ENCODE measurements at places on chromosomes 16 and 17.

DNA sequence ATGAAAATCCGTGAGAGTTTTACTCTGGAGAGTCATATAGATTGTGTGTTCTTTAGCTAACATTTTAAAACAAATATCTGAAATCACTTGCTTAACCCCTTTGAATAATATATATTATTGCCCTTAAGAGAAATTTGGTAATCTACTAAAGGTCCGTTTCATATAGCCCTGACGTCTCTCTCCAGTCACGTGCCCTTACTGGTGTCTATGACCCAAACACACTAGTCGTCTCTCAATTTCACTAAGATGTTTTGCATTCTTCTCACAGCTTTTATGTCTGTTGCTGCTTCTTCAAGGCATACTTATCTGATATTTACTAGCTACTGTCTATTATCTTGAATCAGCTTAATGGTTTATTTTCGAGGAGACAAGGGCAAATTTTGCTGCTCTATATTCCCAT, 409.9 kb downstream of the KCNJ18 start:
- DNase-seq: no peak

- DNase-seq: no peak
These were observed 7.3 kb downstream of the ABI3 start for GRCh38 chr17:49217651-49218413.

DNA sequence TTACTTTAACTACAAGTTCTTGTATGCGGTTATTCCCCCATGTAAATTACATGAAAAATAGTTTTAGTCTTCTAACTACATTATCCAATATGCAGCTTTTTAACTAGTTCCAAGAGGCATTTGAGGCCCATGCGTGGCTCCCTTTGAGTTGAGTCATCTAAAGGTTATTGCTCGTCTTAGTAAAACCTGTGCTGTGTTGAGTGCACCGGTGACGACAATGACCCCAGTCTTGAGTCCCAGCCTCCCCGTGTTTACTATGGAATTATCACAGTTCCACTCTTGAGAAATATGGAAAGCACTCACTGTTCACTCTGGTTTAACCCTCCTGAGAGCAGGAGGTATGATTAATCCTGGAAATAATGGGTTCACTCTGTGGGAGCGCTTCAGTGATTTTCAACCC, 119.2 kb downstream of the PITPNC1 start:
- no peak for DNase-seq

- DNase-seq: no peak
These were observed 111.8 kb upstream of the LHX1 start for GRCh38 chr17:36825521-36825920.

GRCh38 chr17:4859816-4860625, 26.9 kb downstream of the MINK1 start:
- no peak for DNase-seq

DNA sequence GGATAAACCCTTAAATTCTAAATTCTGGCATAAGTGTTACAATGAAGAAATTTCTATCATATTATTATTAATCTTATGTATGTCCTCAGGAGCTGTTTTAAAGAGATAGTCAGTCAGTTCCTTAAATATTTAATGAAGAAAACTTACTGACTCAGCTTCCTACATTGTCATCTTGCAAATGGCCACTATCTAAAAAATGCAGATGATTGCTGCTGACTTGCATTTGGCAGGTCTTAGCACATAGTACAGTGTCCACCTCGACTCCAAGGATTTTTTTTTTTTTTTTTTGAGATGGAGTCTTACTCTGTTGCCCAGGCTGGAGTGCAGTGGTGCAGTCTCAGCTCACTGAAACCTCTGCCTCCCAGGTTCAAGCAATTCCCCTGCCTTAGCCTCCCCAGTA, 55.1 kb upstream of the CORO6 start:
- no peak for DNase-seq

DNA sequence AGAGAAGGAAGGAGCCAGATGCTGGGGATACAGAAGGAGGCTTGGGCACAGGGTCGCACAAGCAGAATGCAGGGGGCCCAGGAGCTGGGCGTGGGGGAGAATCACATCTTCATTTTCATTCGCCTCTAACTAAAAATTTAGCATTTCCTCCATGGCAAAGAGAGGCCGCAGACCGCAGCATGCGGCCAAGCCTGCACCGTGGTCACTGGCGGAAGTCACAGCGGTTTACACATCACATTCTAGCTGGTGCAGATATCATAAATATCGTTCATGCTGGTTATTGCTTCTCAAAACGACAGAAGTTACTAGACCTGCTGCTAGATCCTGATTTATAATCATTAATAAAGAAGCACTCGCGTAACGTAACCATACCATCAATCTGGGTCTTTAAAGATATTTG, 162.0 kb downstream of the NTN1 start:
- no peak for DNase-seq

GRCh38 chr17:79133985-79134384, 59.4 kb downstream of the ENGASE start:
- DNase-seq: no peak

GRCh38 chr17:58487589-58488427, at the start of gene HSF5:
TSS of gene HSF5 (minus strand) at chr17:58488408. CDS start at chr17:58488274, 134 bp downstream.
- DNase-seq: no peak

GRCh38 chr16:86569701-86570447, 3.2 kb downstream of the FOXC2 start:
- DNase-seq: no peak

DNA sequence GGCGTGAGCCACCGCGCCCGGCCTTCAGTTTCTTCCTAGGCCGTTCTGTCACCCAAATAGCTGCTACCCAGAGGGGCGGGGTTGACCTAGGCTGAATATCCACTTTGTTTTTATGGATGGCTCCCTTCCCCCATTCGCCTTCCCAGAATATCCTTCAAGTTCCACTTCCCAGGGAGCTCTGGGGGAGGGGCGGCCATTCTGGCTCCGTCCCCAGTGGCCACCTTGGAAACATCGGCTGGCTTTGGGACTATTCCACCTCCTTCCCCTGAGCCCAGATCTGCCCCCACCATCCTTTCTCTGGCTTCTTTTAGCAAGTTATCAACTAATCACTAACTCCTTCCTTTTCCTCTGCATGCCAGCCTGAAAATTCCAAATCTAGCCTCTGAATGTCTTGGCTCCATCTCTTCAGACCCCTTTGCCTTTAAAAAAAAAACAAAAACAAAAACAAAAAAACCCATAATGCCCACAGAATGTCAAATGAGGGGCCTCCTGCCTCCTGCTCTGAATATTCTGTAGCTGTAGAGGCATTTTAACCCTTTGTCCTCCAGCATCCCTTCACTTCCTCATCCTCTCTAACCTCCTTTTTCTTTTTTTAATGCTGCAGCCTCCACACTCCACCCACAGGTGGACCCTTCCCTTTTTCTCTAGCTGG, 6.4 kb downstream of the ATP1B2 start:
- DNase-seq: peak; percentile 93

DNA sequence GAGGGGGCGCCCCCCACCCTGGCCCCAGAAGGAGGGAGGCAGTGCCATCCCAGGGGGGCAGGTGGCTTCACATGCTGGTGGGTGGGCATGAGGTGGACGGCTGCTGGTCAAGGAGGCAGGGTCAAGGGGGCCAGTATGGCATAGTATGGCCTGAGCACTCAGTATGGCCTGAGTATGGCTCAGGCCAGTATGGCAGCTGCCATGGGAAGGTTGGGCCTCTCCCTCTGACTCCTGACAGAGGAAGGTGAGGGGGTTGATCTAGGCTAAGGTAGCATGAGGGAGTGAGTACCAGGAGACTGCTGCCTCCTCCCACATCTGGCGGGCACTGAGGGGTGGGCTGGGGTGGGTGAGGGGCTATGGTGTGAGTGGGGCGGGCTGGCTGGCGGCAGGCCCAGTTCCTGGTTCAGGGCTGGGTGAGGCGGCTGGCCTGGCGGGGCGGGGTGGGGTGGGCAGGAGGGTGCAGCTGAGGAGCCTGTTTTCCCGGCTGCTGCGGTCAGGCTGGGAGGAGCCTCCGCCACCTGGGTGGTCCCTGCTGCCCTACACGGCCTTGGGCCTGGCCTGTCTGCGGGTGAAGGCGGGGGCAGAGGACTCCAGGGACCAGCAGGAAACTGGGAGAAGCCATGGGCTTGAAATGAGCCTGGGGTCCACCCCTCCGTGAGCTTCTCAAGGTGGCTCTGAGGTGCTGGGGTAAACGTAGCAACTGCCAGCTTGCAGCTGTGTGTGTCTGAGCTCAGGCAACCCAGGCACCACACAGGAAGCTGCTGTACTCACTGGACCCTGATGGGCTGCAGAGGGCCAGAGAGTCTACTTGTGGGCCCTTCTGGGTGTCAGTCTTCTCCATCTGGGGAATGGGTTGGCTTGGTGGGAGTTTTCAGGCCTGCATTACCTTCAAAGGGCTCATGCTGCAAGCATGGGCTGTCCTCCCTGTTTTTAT, 57.0 kb downstream of the RAI1 start:
- no peak for DNase-seq

DNA sequence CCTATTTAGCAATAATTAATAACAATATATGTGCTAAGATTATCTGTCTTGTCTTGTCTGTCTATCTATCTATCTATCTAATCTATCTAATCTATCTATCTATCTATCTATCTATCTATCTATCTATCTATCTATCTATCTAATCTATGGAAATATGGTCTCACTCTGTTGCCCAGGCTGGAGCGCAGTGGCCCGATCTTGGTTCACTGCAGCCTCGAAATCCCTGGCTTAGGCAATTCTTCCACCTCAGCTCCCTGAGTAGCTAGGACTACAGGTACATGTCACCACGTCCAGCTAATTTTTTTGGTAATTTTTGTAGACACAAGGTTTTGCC, 44.7 kb downstream of the MIS12 start:
- DNase-seq: no peak

DNA sequence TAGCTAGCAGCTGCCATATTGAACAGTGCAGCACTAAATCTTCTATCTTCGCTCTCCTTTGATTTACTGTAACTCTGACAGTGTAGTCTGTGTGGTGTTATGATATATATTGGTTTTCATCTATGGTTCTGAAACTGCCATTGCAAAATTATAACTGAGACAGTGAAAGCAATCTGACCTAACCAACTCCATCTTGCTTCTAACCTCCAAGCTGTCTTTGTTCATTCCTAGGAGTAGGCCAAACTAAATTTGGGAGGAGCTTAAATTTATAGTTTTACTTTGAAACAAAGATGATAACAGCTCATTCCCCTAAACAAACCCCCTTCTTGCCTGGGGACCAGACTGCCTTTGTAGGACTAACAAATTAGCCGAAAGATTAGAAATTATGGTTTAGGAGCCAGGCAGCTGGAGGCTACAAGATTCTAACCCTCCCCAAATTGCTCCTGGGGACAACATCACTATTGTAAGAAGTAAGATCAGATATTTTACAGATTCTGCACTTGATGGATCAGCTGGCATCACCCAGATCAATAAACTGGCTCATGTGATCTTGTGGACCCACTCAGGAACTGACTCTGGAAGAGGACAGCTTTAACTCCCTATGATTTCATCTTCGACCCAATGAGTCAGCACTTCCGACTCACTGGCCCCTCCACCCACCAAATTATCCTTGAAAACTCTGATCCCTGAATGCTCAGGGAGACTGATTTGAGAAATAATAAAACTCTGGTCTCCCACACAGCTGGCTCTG, 47.0 kb upstream of the FBXO47 start:
- DNase-seq: no peak

DNA sequence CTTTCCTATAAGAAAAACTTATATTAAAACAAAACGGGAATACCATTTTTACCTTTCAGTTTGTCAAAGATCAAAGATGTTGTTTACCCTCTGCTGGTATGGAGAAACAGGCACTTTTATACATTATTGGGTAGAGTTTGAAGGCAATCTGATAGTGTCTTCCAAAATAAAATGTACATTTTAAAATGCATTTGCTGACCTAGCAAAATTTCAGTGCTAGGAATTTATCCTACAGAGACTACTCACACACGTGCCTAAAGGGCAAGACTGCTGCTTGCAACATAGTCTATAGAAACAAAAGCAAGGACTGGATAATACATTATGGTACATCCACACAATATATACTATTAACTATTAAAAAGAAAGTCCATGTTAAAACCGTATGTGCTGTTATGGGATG, 36.0 kb downstream of the COPRS start:
- DNase-seq: no peak

DNA sequence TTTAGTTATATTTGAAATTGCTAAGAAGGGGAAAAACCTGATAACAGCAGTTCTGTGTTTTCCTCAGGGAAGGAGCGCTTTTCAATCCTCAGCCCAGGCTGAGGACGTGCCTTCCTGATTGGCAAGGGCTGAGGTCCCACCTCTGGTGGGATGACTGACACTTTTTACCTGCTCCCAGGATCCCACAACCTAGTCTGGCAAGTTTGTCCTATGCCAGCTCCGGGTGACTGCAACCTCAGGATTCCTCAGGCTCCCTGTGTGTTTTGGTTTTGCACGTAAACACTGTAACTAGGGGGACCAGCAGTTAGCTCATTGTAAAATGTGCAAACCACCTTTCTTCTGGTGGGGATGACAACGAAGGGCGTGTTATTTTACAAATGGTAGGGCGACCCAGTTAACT, 7.5 kb downstream of the MARCHF10 start:
- no peak for DNase-seq

DNA sequence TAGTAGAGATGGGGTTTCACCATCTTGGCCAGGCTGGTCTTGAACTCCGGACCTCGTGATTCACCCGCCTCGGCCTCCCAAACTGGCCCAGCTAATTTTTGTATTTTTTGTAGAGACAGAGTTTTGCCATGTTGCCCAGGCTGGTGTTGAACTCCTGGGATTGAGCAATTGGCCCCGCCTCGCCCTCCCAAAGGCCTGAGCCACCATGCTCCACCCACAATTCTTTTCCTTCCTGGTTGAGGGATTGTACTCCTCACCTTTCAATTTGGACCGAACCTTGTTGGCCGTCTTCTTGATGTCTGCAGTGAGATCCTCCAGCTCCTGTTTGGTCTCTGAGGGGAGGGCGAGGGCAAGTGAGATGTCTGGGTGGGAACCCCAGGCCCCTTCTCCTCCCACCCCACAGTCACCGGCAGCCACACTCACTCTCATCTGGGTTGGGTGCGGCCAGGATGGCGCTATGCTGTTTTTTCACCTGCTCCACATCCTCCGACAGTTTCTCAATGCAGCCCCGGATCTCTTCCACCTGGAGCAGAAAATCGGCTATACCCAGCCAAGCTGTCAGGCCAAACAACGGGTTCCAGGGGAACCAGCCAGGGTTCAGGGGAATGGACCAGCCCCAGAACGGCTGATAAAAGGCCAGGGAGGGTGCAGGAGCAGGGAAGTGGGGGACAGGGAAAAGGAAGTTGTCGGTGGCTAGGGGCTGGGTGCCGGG, 9.6 kb downstream of the STX1B start:
- DNase-seq: no peak

- no peak for DNase-seq
These were observed 21.4 kb upstream of the MAP3K14 start for GRCh38 chr17:45338023-45338781.

- no peak for DNase-seq
These were observed 962.1 kb upstream of the EEF2KMT start for GRCh38 chr16:6059671-6060070.

GRCh38 chr16:66007717-66008116, 358.8 kb upstream of the CDH5 start:
- DNase-seq: no peak

- DNase-seq: no peak
These were observed 29.7 kb downstream of the MPP2 start for GRCh38 chr17:43877451-43878155.

Measured in NT2/D1 (cell line).